Activated CD4-positive, alpha-beta memory T cell treated with anti-CD3 and anti-CD28 coated beads for 36 hours (primary cell): ENCODE measurements at places on chromosomes 7 and 10. TPM values are rescaled to one million over a fixed set of nuclear protein-coding genes. Genes with fewer than 3 reads are reported as not detected.
A peak's percentile ranks its signal among the peaks of the same experiment; 100 is the strongest.

GRCh38 chr10:24701447-24701846 lies 22.2 kb downstream of the ARHGAP21 start:
- H3K36me3 ChIP-seq = no peaks in the 10 kb centered on the region
- no peak overlapping the region for H3K4me3 ChIP-seq
- H3K4me1 ChIP-seq = peaks cover 7% of the 10 kb centered on the region
- peaks cover 1% of the 10 kb centered on the region for H3K27me3 ChIP-seq

GRCh38 chr7:110119883-110120581 lies 970.9 kb upstream of the LRRN3 start:
- DNase-seq = no peak
- no peaks in the 10 kb centered on the region for H3K4me1 ChIP-seq
- H3K27ac ChIP-seq = no peak overlapping the region
- H3K27me3 ChIP-seq = no peaks in the 10 kb centered on the region
- H3K4me3 ChIP-seq = no peak overlapping the region

DNA sequence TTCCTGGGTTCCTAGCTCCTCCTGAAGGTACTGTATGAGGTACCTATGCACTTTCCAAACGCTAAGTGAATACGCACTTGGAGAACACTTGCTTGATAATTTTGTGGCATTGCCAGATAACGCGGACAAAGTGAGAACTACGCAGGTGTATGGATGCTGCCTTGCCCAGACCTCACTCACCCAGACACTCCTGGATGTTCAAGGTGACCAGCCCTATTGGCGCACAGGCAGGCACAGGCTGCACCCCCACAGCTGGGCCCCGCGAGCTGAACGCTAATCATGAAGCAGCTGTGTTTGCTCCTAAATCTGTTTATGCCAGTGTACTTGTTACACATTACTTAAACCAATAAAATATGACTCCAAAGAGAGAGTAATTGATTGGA lies 27.3 kb downstream of the DIP2C start:
- no peaks in the 10 kb centered on the region for H3K4me1 ChIP-seq
- H3K27ac ChIP-seq = no peak overlapping the region
- no peak for DNase-seq

- H3K27ac ChIP-seq = no peak overlapping the region
- H3K4me3 ChIP-seq = no peak overlapping the region
- no peaks in the 10 kb centered on the region for H3K4me1 ChIP-seq
- no peaks in the 10 kb centered on the region for H3K27me3 ChIP-seq
Measured at GRCh38 chr10:121323443-121323842, 274.8 kb downstream of the FGFR2 start.

DNA sequence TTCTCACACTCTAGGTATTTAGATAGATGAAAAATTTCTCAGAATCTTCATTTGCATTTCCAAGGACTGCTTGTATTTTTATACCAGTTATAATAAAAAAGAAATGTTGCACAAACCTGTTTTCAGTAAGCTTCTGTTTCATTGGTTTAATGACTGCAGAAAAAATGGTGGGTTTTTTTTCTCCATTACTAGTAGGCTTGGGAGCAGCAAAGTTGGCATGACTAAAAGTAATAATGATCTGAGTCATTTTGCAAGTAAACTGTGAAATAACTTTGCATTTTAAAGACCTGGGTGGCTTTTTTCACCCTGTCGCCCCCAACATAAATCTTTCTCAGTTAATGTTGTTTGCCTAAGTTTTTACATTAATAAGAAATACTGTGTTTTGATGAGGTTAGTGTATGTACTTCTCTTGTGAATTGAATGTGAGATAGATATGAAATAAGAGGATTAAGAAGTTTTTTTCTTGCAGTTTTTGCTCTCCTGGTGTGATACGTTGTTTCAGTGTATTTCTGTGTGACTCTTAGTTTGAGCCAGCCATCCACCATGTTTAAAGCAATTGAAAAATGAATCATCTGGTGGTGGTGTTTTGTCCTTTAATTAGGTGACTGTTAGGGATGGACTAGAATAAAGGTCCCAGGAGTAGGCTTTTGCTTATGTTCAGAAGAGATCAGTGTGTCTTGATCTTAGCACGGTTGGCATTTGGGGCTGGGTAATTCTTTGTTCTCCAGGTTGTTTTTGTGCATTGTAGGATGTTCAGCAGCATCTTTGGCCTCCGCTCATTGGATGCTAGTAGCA lies 1.8 kb downstream of the GNAI1 start:
- H3K36me3 ChIP-seq = no peaks in the 10 kb centered on the region
- peaks cover 34% of the 10 kb centered on the region for H3K27me3 ChIP-seq
- H3K27ac ChIP-seq = no peak overlapping the region

DNA sequence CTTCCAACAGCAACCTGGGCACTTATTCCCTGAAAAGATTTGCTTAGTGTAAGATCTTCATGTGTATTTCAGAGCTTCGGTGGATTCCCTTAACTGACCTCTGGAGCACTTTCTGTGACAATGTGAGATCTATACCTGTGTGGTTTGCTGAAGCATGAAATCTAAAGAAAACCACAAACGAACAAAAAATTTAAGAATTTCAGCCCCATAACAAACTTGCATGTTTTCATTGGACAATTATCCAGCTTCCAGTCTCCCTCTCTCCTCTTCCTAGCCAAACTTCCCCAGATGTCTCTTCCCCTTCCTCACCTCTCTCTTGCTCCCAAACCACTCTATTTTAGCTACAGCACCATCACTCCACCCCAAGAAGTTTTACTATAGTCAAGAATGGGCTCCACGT lies 279.9 kb upstream of the SORCS1 start:
- no peak overlapping the region for H3K4me3 ChIP-seq
- H3K4me1 ChIP-seq = no peaks in the 10 kb centered on the region
- no peaks in the 10 kb centered on the region for H3K36me3 ChIP-seq
- no peaks in the 10 kb centered on the region for H3K27me3 ChIP-seq
- no peak overlapping the region for H3K27ac ChIP-seq

DNA sequence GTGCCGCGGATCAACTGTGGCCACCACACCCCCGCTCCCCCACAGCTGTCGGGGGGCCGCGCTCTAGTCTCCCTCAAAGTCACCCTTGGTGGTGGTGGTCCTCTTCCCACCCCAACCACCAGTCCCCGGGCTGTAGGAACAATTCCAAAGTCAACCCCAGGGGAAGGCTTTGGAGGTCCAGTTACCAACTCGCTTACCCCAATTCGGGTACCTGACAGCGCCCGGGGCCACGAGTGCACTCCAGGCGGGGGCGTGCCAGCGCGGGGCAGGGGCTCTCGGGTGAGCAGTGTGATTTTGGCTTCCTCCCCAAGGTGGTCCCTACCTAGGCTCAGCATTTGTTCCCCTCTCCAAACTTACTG lies 584 bp upstream of the ZMIZ1 start:
- DNase-seq = peak; percentile 47
- H3K36me3 ChIP-seq = no peaks in the 10 kb centered on the region
- H3K4me1 ChIP-seq = peaks cover 38% of the 10 kb centered on the region
- no peaks in the 10 kb centered on the region for H3K27me3 ChIP-seq
- H3K4me3 ChIP-seq = peak overlapping the region; percentile 76

GRCh38 chr7:1433128-1433920 lies 25.9 kb downstream of the MICALL2 start:
- H3K36me3 ChIP-seq = no peaks in the 10 kb centered on the region
- no peak overlapping the region for H3K27ac ChIP-seq
- no peak overlapping the region for H3K4me3 ChIP-seq
- DNase-seq = no peak

DNA sequence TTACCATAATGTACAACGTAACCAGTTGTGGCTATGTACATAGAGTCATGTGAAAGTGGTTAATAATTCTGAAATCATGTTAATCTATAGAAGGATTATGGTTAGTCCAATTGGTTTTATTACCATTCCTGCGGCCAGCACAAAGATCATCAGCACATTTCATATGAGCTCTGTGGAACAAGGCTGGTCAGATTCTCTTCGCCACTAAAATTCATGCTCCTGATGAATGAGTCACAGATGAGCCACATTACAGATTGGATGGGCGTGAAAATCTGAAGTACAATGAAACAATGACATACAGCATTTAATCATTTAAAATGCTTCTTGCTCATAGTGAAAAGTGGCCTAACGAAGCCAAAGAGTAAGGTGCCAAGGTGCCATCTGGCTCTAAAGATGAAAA lies 716.2 kb upstream of the PHF14 start:
- no peaks in the 10 kb centered on the region for H3K27me3 ChIP-seq
- no peak for DNase-seq
- H3K27ac ChIP-seq = no peak overlapping the region
- H3K36me3 ChIP-seq = no peaks in the 10 kb centered on the region
- no peak overlapping the region for H3K4me3 ChIP-seq
- no peaks in the 10 kb centered on the region for H3K4me1 ChIP-seq

DNA sequence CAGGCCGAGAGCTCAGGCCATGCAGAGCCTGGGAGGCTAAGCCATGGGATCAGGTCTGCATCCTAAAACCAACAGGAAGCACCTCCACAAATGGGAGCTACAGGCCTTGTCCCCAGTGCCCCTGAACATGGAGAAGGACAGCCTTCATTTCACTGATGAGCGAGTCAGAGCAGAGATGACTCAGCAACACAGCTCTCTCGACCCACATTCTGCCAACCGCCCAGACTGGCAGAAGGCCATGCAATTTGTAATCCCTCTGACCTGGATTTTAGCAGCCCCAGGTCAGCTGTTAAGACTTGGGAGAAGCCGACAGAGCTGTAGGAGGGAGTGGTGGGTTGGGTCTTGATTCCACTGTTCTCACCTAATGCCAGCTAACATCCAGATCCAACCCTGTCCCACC lies 25.5 kb downstream of the VOPP1 start:
- H3K27ac ChIP-seq = peak overlapping the region; percentile 42
- no peak overlapping the region for H3K4me3 ChIP-seq
- peak; percentile 76 for DNase-seq
- no peaks in the 10 kb centered on the region for H3K27me3 ChIP-seq
- peaks cover 75% of the 10 kb centered on the region for H3K4me1 ChIP-seq

DNA sequence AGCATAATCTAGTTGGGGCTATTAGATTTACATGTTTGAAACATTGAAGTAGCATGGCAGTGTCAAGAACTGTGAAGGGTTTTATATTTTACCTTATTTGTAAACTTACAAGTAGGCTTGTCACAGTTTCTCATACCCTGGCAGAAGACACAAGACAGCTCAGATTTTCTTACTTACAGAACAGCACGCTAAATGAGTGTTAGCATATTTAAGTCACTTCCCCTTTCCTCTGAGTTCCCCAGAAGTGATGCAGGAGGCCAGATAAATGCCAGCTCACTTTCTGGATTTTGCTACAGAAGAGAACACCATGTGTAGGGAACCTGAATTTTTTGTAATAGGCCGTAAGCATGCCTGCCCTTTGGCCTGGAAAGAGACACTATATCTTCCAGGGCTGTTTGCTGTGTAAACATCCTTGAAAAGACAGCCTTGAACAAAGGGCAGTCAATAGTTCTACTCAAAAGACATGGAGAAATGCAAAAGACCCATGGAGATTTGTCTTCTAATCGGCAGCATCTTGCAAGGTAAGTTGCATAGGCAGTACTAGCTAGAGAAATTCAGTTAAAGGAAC lies 279.1 kb downstream of the PHF14 start:
- no peaks in the 10 kb centered on the region for H3K36me3 ChIP-seq
- H3K4me3 ChIP-seq = no peak overlapping the region
- peak overlapping the region; percentile 5 for H3K27ac ChIP-seq
- peaks cover 2% of the 10 kb centered on the region for H3K27me3 ChIP-seq

DNA sequence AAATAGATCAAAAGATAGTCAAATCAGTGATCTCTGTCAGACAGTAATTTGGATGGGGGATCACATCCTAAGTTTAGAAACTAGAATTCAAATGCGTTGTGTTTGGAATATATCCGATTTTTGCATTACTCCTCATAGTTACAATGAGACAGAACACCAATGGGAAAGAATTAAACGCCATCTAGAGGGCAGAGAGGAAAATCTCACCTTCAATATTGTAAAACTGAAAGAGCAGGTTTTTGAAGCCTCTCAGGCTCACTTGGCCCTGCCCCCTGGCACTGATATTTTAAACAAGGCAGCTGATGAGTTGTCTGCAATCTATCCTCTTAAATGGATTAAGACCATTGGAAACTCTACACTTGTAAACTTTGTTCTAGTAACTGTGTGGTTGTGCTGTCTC lies 17.7 kb downstream of the FRG2B start:
- no peak for DNase-seq
- H3K4me1 ChIP-seq = no peaks in the 10 kb centered on the region
- H3K4me3 ChIP-seq = no peak overlapping the region
- no peak overlapping the region for H3K27ac ChIP-seq

DNA sequence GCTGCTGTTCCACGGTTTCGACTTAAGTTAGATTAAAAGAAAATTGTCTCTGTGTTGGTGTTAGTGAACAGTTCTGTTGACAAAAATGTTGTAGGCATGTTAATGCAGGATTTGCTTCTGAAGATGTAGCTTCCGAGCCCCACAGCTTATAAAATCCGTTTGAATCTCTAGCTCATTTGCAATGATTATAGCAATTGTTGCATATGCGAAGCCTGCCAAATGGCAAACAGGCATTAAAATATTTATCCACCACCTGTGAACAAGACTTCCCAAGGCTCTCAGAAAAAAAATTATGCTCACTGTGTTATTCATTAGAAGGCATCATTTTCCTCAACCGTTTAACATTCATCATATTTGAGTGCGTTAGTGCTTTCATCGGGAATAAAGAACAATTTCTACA lies 14.3 kb downstream of the CFAP58 start:
- no peak overlapping the region for H3K27ac ChIP-seq
- DNase-seq = no peak
- no peaks in the 10 kb centered on the region for H3K4me1 ChIP-seq
- peaks cover 27% of the 10 kb centered on the region for H3K27me3 ChIP-seq
- H3K4me3 ChIP-seq = no peak overlapping the region

DNA sequence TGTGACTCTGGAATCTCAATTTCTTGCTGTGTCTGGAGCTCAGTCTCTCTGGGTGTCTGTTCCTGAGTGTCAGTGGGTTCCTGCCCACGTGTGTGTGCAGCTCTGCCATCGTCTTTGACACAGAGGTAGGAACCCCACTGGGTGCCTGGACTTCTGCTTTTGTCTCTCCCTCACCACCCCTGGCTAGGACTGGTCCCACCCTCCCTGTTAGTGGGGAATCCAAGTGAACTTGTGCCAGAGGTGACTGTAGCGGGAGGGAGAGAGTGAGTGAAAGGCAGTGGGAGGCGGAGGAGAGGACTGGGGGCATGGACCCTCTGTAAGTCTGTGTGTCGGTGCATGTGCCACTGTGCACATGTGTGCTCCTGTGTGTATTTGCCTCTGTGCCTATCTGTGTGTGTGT lies 299.9 kb upstream of the ZMIZ1 start:
- H3K27me3 ChIP-seq = no peaks in the 10 kb centered on the region

CTNNA3 gene
- not detected for total RNA-seq

SPACDR gene
- 3.9 TPM for total RNA-seq

EGR2 gene
- total RNA-seq = 66.9 TPM

SPDYE8 gene
- not detected for total RNA-seq

NOLC1 gene
- 165 TPM for total RNA-seq

LAMB1 gene
- not detected for total RNA-seq

PPP1R17 gene
- total RNA-seq = not detected

DNAJC12 gene
- 11.5 TPM for total RNA-seq
